ENCODE measurements at places on chromosomes 12 and 14.

GRCh38 chr14:20668969-20669368, 15.4 kb upstream of the RNASE4 start:
- no peak for DNase-seq

DNA sequence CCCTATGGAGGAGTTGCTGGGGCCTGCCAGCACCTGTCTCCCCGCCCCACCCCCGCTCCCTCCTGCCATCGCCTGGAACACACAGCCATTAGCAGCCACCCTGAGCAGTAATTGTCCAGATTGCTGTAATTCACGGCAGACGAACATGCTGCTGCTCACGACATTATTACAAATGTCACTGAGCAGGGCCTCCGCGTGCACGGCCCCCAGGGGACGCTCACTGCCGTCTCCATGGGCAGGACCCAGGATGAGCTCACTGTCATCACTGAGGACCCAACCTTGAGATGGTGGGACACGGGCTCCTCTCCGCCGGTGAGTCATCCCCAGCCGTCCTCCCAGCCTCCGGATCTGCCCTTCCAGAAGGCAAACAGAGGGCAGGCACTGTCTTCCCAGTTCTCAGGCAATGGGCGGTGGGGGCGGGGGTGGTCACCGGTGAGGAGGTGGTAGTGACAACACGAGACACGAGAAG, 100.4 kb downstream of the RFLNA start:
- DNase-seq, result no peak

DNA sequence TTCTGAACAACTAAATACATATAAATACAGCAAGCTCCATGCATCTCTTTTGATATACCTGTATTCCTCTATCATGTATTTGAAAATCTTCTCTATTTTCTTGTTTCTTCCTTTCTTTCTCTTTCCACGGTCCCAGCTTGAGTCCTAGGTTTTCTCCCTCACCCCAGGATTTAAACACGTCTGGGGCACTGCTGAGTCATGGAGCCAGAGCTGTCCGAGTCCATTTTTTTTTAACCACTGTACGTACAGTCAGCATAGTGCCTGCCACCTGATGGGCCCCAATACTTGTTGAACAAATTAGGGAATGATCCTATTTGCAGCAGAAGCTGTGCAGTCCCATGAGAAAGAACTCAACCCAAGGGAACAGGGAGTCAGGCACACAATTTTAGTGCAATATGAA, 158.1 kb downstream of the ATP23 start:
- no peak for DNase-seq

- DNase-seq, result no peak
Observed at GRCh38 chr12:52204095-52204930, 12.5 kb upstream of the KRT80 start.

- DNase-seq, result no peak
Observed at GRCh38 chr14:100588671-100589070, 1.5 kb upstream of the BEGAIN start.

- DNase-seq, result no peak
Observed at GRCh38 chr12:1927751-1928351, 9.4 kb upstream of the CACNA2D4 start.
